ENCODE measurements at places on chromosomes 4 and X. TPM values are rescaled to one million over a fixed set of nuclear protein-coding genes. Genes with fewer than 3 reads are reported as not detected.

- ATAC-seq, result no peak
Observed at GRCh38 chr4:8523766-8524165, 56.4 kb upstream of the GPR78 start.

- peak; percentile 35 for ATAC-seq
Observed at GRCh38 chr4:190014771-190015537, 12.1 kb downstream of the FRG2 start.

MAGEA11 gene
- total RNA-seq, result not detected

NLRP2B gene
- not detected for total RNA-seq

KDR gene
- 4.2 TPM for total RNA-seq

Data from esophagus mucosa (tissue), 1 donor.